ENCODE measurements at places on chromosomes 11 and 22.

- no peak overlapping the region for H3K4me3 ChIP-seq
- no peak overlapping the region for H3K27ac ChIP-seq
- peaks cover 23% of the 10 kb centered on the region for H3K27me3 ChIP-seq
Measured at GRCh38 chr11:75426720-75427086, 6.3 kb downstream of the KLHL35 start.

DNA sequence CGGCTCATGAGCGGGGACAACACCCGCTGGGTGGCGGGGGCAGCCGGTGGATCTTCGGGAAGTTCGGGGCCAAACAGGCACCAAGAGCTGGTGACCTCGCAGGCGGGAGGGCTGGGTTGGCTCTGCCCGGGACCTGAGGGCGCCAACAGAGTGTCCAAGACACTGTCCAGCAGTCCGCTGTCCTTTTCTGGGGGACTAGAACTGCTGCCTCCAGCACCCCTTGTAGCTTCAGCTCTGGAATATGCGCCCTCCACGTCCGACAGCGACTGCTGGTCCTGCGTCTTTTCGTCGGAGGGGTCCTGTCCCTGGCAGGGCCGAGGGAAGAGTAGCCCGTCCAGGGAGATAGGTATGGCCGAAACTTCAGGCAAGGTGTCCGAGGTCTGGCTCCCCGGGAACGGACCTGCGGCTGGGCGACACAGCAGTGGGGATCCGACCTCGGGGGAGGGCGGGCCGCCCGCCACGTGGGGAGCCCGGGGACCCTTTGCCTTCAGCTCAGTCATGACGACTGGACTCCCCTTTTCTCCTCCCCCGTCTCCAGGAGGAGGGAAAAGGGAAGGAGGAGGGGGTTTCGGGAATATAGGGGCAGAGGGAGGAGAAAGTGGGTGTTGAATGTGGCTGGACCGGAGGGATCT lies 926 bp downstream of the PGR start:
- peaks cover 30% of the 10 kb centered on the region for H3K4me1 ChIP-seq
- H3K27ac ChIP-seq = no peak overlapping the region
- peaks cover 53% of the 10 kb centered on the region for H3K27me3 ChIP-seq

DNA sequence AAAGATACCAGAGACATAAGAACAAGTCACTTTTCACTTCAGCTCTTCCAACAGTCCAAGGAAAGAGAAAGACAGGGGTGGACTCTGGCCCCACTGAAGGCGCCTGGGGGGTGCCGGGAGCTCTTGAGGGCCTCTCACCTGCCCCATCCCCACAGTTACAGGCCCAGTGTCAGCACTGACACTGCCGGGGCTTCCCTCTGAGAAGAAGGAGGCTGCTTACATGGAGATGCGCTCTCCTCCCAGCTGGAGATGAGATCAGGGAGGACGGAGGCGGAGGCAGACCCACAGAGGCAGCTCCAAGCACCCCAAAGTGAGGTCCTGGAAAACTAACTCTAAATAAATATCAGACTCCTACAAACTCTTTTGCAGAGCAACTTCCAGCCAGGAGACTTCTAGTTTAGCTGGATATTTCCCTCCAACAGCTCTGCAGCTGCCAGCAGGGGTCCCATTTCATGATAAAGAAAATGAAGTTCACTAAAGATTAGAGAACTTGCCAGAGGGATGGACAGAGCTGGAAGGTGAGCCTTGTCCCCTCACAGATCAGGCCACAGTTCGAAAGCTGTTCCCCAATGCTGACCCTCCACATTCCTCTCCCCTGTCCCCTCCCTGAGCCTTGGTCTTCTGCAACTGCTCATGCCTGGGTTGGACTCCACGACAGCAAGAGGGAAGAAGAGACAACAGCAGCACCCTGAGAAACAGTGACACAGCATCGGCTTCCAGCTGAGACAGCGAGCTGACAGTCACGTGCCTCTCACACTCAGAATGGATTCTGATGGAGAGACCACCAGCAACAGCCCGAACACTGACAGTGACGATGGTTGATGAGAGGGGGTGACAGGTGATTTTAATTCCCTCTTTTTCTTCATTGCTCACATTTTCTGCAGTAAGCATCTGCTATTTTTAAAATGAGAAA lies 5.8 kb downstream of the CARS1 start:
- no peaks in the 10 kb centered on the region for H3K27me3 ChIP-seq
- no peak overlapping the region for H3K27ac ChIP-seq
- no peak for DNase-seq
- peaks cover 12% of the 10 kb centered on the region for H3K36me3 ChIP-seq
- H3K4me1 ChIP-seq = peaks cover 50% of the 10 kb centered on the region

- no peak overlapping the region for H3K4me3 ChIP-seq
- no peak overlapping the region for H3K27ac ChIP-seq
- H3K4me1 ChIP-seq = peaks cover 9% of the 10 kb centered on the region
- H3K27me3 ChIP-seq = no peaks in the 10 kb centered on the region
- DNase-seq = no peak
- no peaks in the 10 kb centered on the region for H3K36me3 ChIP-seq
Measured at GRCh38 chr22:23245799-23246136, 65.5 kb downstream of the BCR start.

DNA sequence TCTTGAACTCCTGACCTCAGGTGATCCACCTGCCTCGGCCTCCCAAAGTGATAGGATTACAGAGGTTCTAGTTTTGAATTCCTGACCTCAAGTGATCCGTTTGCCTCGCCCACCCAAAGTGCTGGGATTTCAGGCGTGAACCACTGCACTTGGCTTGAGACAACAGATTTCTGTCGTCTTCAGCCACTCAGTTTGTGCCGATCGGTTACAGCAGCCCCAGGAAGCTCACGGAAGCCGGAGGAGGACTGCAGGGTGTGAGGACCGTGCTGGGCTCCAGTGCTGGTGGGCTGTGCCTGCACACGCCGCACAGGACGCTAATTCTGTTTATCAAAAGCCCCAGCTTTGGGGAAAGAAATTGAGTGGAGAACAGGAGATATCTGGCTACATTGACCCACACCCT lies 82.0 kb downstream of the CELSR1 start:
- no peak for DNase-seq
- H3K27ac ChIP-seq = no peak overlapping the region
- no peaks in the 10 kb centered on the region for H3K27me3 ChIP-seq
- H3K4me1 ChIP-seq = peaks cover 47% of the 10 kb centered on the region
- H3K4me3 ChIP-seq = no peak overlapping the region
- H3K36me3 ChIP-seq = no peaks in the 10 kb centered on the region
